ENCODE measurements at places on chromosomes 3 and 15. TPM values are rescaled to one million over a fixed set of nuclear protein-coding genes. Genes with fewer than 3 reads are reported as not detected.
A peak's percentile ranks its signal among the peaks of the same experiment; 100 is the strongest.

DNA sequence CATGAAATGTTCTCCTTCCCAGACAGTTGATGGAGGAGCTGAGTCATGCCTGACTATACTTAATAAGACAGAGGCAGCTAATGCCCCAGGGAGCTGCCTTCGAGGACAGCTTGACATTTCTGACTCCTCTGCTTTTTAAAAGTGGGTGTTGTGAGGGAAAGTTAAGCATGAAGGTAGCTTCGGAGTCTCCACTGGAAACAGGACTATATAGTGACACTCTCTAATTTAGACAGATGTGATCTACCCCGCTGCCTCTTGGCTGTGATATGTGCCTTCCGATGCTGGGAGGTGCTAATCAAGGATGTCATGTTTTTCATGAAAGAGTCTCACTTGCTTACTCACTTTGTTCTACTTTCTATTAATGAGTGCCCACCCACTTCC is 72.7 kb downstream of the IL1RAP start:
- no peak overlapping the region for H3K27ac ChIP-seq
- H3K27me3 ChIP-seq: no peaks in the 10 kb centered on the region
- no peaks in the 10 kb centered on the region for H3K36me3 ChIP-seq
- no peak for DNase-seq

DNA sequence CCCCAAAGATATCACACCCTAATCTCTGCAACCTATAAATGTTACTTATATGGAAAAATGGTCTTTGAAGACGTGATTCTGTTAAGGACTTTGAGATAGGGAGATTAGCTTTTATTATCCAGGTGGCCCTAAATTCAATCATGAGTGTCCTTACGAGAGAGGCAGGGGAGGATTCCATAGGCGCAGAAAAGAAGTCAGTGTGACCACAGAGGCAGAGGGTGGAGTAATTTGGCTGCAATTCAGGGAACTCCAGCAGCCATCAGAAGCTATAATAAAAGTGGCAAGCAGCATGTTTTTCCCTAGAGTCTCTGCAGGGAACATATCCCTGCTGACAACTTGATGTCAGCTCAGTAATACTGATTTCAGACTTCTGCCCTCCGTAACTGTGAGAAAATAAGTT is 315.2 kb upstream of the ROBO2 start:
- no peaks in the 10 kb centered on the region for H3K27me3 ChIP-seq
- peak; percentile 59 for DNase-seq
- peaks cover 3% of the 10 kb centered on the region for H3K4me1 ChIP-seq

GRCh38 chr15:40755812-40756208 is 756 bp upstream of the RMDN3 start:
- H3K36me3 ChIP-seq: peaks cover 15% of the 10 kb centered on the region
- peaks cover 32% of the 10 kb centered on the region for H3K4me1 ChIP-seq
- no peaks in the 10 kb centered on the region for H3K27me3 ChIP-seq
- peak overlapping the region; percentile 95 for H3K27ac ChIP-seq

DNA sequence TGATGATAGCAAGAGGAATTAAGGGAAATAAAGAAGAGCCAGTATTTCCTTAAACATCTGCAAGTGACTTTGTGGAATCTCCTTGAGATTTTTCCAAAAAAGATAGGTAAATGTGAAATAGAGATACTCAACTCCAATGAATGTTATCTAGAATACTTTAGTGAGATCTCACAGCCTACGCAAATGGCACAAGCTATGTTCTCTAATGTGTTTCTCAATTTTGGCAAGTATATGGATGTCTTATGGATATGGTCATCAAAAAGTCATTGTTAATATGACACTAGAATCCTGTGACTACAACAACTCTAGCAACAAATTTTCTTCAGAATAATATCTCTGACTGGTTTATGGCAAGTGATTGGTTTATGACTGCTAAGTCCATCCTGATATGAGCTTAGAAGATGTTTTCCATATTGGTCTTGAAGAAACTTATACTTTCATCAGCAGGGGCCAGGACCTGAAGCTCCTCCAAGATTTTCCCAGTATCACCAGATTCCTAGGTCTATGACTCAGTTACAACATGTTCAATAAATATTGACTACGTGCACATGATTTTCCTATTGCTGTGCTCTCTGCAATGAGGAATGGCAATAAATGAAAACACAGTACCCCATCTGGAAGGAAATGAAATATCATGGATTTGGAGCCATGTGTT is 170.9 kb upstream of the THBS1 start:
- H3K36me3 ChIP-seq: no peaks in the 10 kb centered on the region
- H3K27me3 ChIP-seq: no peaks in the 10 kb centered on the region
- no peak overlapping the region for H3K4me3 ChIP-seq

DNA sequence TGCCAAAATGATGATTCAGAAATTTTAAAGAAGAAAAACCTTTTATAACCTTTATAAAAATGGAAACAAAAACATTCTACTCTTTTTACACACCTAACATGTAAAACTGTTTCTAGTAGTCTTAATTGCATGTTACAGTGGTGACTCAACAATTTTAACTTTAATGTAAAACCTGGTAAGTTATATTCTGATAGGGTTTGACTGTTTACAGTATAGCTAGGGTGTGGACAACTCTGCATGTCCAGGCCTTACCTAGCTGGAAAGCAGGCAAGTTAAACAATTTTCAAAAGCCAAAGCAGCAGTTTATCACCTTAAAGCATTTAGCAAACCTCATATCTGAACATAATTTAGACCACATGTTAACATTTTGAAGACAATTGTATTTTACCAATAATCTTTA is 328.5 kb downstream of the NEK10 start:
- DNase-seq: no peak
- H3K27me3 ChIP-seq: no peaks in the 10 kb centered on the region
- no peaks in the 10 kb centered on the region for H3K4me1 ChIP-seq
- H3K36me3 ChIP-seq: no peaks in the 10 kb centered on the region
- no peak overlapping the region for H3K4me3 ChIP-seq

Gene TRANK1
- polyA plus RNA-seq: 10.7 TPM

DNA sequence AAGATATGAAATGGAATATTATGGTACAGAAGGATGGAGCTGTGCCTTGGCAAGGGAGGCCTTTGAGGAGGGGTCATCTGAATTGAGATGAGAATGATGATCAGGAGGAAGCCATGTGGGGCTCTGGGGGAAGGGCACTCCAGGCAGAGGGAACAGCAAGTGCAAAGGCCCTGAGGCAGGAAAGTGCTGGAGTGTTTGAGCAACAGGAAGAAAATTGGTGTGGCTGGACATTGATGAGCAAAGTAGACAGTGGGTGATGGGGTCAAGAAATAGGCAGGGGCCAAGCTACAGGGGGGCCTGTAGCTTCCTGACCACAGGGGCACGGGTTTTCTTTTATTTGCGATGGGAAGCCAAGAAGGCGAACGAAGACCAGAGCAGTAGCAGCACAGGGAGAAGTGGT is 3.3 kb upstream of the GP9 start:
- no peak overlapping the region for H3K27ac ChIP-seq
- H3K4me3 ChIP-seq: no peak overlapping the region
- H3K27me3 ChIP-seq: no peaks in the 10 kb centered on the region
- H3K36me3 ChIP-seq: no peaks in the 10 kb centered on the region
- peaks cover 10% of the 10 kb centered on the region for H3K4me1 ChIP-seq

DNA sequence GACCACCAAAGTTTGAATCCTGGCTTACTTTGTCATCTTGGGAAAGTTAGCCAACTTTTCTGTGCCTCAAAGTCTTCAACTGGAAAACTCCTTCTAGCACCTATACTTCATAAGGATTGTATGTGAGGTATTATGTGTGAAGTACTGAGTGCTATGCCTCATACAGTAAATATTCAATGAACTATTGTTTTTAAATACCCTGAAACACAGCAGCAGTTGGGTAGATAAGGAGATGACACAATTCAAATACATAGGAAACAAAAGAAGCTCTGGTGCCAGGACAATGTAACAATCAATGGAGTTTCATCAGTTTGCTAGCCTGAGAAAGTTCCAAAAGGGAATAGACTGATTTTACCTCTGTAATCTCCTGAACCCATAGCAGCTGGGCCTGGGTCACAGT is 43.3 kb downstream of the TUBGCP4 start:
- no peaks in the 10 kb centered on the region for H3K27me3 ChIP-seq
- H3K27ac ChIP-seq: no peak overlapping the region
- H3K4me3 ChIP-seq: no peak overlapping the region

DNA sequence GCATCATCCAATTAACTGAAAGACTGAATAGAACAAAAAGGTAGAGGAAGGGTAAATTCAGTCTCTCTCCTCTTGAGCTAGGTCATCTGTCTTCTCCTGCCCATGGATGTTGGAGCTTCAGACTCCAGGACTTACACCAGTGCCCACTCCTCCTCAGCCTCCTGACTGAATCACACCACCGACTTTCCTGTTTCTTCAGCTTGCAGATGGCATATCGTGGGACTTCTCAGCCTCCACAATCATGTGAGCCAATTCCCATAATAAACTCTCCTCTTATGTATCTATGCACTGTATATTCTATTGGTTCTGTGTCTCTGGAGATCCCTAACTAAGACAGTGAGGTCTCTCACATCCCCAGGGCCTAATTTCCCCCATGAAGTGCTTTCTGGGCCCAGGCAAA is 140.4 kb downstream of the CD47 start:
- H3K4me1 ChIP-seq: no peaks in the 10 kb centered on the region
- no peak for DNase-seq
- no peaks in the 10 kb centered on the region for H3K36me3 ChIP-seq

DNA sequence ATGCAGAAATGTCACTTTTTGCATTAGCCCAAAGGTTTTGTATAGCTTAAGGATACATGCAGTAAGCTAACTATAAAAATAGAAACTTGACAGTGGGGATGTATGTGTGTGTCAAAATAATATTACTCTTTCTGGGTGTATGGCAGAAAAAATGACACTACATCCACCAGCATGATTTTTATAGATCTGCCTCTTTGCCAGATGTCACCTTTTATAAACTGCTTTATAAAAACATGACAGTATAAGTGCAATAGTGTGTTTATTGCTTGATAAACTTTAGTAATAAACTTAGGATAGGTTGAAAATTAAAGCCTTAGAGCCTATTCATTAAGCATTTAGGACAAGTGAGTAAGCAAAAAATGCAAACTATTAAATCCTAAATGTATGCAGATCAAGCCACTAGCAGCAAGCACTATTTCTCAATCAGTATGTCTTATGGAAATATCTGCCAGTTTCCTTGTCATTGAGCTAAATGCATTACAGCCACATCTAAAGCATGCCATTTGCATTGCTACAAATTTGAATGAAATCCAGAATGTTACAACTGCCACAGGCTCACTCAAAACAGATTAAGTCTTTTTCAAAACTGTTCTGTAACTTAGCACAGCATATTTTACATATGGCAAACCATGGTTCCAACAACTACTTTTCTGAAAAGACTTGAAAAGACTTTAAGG is 935.0 kb downstream of the FHIT start:
- no peaks in the 10 kb centered on the region for H3K27me3 ChIP-seq
- H3K27ac ChIP-seq: no peak overlapping the region
- no peaks in the 10 kb centered on the region for H3K36me3 ChIP-seq
- H3K4me1 ChIP-seq: peaks cover 12% of the 10 kb centered on the region
- H3K4me3 ChIP-seq: no peak overlapping the region
- no peak for DNase-seq

Gene CFAP100
- 0.45 TPM for polyA plus RNA-seq

GRCh38 chr15:75721480-75721922 is 8.9 kb upstream of the CSPG4 start:
- H3K4me1 ChIP-seq: peaks cover 27% of the 10 kb centered on the region
- no peak overlapping the region for H3K27ac ChIP-seq
- DNase-seq: no peak
- no peaks in the 10 kb centered on the region for H3K27me3 ChIP-seq

- H3K4me1 ChIP-seq: peaks cover 34% of the 10 kb centered on the region
- no peaks in the 10 kb centered on the region for H3K36me3 ChIP-seq
- no peaks in the 10 kb centered on the region for H3K27me3 ChIP-seq
- peak overlapping the region; percentile 68 for H3K4me3 ChIP-seq
Measured at GRCh38 chr3:58492494-58492905, 604 bp downstream of the KCTD6 start.

GRCh38 chr15:90884719-90885431 is 571 bp downstream of the FES start:
- DNase-seq: no peak
- peak overlapping the region; percentile 49 for H3K27ac ChIP-seq
- H3K4me1 ChIP-seq: peaks cover 25% of the 10 kb centered on the region
- no peaks in the 10 kb centered on the region for H3K27me3 ChIP-seq

Gene STAB1
- polyA plus RNA-seq: 43.5 TPM

DNA sequence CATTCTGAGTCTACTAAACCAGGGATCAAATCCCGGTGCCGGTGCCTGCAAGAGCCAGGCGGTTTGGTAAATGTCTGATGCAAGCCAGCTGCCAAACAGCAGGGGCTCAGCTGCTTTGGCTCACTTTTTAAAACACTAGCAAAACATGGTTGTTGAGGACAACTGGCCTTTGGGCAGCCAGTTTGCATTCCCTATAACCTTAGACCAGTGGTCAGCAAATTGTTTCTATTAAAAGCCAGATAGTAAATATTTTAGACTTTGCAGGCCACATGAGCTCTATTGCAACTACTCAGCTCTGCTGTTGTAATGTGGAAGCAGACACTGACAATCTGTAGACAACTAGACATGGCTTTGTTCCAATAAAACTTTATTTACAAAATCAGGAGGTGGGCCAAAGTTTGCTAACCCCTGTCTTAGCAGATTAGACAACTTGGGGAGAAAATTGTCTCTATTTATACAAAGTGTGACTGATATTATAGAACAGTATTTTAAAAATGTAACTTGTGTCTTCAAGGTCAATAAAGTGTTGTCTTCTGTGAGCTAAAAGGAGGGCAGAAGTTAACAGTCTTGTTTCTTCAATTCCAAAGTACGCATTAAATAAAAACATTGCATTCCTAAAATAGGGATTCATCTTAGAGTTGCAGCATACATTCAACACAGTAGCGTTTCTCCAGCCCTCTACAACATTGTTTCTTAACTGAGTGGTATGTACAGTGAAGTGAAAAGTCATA is 67.6 kb downstream of the SSUH2 start:
- H3K27ac ChIP-seq: no peak overlapping the region
- no peak for DNase-seq
- H3K4me1 ChIP-seq: no peaks in the 10 kb centered on the region
- no peaks in the 10 kb centered on the region for H3K36me3 ChIP-seq
- no peaks in the 10 kb centered on the region for H3K27me3 ChIP-seq
- H3K4me3 ChIP-seq: no peak overlapping the region

GRCh38 chr3:100216713-100217112 is 44.1 kb upstream of the TBC1D23 start:
- no peaks in the 10 kb centered on the region for H3K36me3 ChIP-seq
- H3K27me3 ChIP-seq: no peaks in the 10 kb centered on the region
- H3K4me1 ChIP-seq: no peaks in the 10 kb centered on the region
- no peak overlapping the region for H3K27ac ChIP-seq

- H3K4me1 ChIP-seq: no peaks in the 10 kb centered on the region
- DNase-seq: no peak
- no peaks in the 10 kb centered on the region for H3K27me3 ChIP-seq
- H3K4me3 ChIP-seq: no peak overlapping the region
- H3K27ac ChIP-seq: no peak overlapping the region
Measured at GRCh38 chr3:99439892-99440291, 198.5 kb upstream of the COL8A1 start.

GRCh38 chr15:98904544-98904943 is 103.0 kb downstream of the PGPEP1L start:
- no peaks in the 10 kb centered on the region for H3K4me1 ChIP-seq
- H3K27ac ChIP-seq: no peak overlapping the region
- peaks cover 29% of the 10 kb centered on the region for H3K36me3 ChIP-seq
- DNase-seq: peak; percentile 40
- no peak overlapping the region for H3K4me3 ChIP-seq

Gene SCAP
- 64.4 TPM for polyA plus RNA-seq
